CD4-positive, alpha-beta T cell treated with Interleukin-17A for 4 hours (primary cell): ENCODE measurements at places on chromosomes 16 and 17.

DNA sequence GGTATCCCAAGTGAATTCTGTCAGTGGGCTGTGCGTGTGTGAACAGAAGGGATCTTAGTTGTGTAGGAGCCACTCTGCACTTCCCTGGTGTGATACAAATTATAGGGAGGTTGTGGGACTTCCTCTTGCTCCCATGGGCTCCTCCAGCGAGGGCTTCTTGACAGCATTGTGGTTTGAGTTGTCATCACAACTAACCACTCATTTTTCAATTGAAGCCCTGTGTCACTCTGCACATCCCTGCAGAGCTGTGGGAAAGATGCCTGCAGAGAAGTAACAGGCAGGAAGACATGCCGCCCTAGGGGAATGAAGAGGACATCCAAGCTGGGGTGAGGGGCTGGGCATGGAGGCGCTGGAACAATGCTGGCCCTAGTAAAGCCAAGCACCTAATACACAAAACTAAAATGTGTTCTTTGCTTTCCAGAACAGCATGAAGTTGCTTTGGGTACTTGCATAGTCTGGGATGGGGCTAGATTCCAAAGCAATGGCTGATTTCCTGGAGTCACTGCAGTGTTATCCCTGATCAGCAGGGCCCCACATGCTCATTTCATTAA is 692.5 kb downstream of the TOX3 start:
- no peak for DNase-seq

DNA sequence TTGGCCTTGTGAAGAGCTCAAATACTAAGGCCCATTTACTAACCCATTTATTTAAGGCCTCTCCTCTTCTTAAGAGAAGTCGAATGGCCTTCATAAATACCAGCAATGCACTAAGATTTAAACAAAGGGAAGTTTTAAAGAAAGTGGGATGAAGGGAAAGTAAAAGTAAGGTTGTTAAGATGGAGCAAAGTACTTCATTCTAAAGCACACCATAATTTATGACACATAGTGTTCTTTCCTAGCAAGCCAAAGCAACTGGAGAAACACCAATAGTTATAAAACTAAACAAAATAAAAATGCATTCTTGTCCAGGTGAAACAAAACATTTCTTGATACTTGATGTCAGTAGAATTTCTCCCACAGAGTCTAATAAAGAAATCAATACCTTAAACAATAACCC is 27.9 kb downstream of the CDH11 start:
- DNase-seq, result no peak

DNA sequence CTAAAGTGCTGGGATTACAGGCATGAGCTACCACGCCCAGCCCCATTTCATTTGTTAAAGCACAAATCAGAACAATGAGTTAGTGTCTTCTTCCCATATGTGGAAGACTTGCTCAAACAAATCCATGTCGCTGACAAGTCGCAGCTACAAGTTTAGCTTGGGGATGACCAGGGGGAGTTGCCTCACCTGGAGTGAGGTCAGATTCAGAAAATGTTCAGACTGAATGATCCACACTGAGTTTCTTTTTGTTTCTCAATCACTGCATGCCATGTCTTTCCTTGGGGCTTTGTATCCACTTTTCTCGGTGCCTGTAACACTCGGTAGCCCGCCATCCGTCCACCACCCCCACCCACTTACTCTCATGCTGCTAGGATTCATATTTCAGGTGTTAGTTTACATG is 437.3 kb upstream of the DYNLRB2 start:
- DNase-seq, result no peak

DNA sequence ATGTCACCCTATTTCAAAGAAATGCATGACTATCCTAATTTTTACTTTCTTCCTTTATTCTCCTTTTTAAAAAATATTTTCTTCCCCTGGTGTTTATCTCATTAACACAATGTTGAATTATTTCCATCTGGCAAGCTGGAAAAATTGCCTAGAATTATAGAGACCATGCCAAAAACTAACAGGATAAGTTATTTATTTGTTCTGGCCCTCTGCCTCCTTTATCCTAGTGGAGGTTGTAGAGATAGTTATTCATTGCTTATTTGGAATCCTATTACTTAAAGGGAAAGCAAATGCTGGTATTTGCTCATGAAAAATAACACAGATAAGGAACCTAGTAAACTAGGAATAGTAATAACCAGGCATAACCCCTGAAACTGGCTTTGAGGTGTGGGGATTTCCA is 684.9 kb upstream of the KIF2B start:
- DNase-seq, result no peak

DNA sequence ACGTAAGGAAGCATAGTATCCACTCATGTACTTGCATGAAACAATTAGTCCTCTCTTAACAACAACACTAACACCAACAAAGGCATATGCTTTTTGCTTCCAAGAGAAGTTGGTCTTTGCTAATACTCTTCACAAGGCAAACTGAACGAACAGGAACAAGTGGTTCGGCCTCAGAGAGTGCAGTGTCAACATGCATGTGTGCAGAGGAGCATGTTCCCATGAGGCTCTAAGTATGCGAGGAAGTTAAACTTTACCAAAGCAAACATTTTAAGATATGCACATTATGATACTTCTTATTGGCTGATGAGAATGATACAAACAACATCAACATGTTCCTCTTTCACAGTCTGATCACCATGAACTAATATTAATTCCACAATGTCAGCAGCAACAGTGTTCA is 285.3 kb upstream of the IRX5 start:
- no peak for DNase-seq
